ENCODE measurements at places on chromosomes 11 and 22.
A peak's percentile ranks its signal among the peaks of the same experiment; 100 is the strongest.

DNA sequence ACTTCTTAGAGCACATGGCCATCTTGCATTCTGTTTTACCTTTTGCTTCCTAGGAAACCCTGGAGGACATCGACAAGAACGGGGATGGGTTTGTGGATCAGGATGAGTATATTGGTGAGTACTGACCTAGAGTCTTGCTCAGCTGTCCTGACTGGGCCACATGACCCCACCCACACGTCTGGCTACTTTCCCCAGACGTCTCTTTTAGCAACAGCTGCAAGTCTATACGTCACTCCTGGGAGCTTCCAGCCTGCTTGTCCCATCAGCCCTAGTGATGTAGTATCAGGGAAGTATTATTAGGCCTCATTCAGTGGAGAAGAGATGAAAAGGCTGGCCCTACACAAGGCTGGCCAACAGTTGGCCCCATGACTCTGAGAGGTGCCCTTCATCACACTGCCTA is 9.6 kb downstream of the RCN1 start:
- no peak for DNase-seq

GRCh38 chr11:118530180-118530682 is 761 bp upstream of the TMEM25 start:
- DNase-seq = no peak

DNA sequence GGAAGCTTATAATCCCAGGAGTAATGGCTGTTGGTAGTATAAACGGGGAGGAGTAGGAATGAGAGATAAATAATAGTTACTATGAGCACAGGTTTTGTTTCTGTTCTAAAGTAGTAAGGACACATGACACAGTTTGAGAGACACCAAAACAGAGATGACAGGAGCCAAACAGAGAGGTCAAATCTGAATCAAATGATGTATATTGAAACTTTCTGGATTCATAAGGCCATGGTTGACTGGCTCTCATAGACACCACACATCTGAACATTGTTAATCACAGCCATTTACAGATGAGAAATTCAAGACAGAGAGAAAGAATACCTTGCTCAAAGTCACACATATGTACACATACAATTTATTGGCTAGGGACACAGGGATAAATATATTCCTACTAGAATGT is 63.4 kb upstream of the UCP3 start:
- no peak for DNase-seq

GRCh38 chr11:120863359-120863758 is 160.5 kb upstream of the TBCEL start:
- DNase-seq = no peak

DNA sequence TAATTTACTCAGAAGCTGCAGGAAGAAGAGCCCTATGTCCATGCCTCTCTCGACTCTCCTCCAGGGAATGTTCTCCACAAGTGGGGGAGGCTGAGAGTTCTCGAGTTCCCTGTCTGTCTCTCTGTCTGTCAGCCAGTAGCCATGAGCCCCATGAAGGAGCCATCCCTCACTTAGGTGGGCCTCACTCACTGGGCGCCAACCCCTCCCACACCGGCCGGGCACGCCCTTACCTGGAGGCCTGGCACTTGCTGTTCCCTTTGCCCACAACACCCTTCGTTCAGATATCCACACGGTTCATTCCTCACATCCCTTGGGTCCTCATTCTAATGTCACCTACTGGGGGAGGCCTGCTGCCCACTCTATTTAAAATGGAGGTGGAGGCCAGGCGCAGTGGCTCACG is 14.2 kb upstream of the IL10RA start:
- DNase-seq = no peak

GRCh38 chr22:17250380-17251082 is 31.3 kb upstream of the ADA2 start:
- DNase-seq = no peak

- no peak for DNase-seq
These were observed 470.5 kb downstream of the SOX6 start for GRCh38 chr11:15885854-15886253.

- no peak for DNase-seq
These were observed 72.6 kb downstream of the ISX start for GRCh38 chr22:35138521-35138920.

DNA sequence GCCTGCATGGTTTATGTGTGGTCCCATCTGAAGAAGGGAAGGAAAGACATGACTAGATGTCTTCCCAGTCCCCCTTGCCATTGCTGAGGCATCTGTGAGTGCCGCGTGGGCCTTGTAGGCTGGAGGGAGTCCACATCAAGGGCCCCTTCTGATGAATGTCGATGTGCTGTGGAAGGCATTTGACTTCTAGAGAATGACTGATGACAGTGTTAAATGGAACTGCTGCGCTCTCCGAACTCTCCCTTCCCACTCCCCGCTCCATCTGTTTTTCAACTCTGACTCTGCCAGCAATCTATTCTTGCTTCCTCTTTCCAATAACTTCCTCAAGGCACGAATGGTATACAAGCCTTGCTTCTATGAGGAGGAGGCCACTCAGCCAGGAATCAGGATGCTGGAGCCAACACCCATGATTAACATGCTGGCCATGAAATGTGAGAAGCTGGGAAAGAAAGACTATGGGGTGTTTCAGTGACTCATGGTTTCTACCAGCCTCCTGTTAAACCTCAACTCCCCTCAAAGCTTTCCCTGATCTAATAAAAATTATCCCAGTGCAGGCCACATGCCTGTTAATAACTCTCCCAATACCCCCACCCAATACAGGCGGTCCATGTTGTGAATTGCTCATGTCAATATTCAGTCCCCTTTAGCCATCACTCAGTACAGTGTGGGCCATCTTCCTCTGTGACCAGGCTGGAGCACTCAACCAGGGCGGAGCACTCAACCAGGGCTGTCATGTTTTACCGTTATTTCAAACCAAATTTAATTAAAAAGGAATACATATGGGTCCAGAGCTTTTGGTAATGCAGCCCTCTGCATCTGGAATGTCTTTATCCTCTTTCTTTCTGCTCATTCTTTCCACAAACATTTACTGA is 46.4 kb upstream of the TBCEL start:
- DNase-seq = no peak

DNA sequence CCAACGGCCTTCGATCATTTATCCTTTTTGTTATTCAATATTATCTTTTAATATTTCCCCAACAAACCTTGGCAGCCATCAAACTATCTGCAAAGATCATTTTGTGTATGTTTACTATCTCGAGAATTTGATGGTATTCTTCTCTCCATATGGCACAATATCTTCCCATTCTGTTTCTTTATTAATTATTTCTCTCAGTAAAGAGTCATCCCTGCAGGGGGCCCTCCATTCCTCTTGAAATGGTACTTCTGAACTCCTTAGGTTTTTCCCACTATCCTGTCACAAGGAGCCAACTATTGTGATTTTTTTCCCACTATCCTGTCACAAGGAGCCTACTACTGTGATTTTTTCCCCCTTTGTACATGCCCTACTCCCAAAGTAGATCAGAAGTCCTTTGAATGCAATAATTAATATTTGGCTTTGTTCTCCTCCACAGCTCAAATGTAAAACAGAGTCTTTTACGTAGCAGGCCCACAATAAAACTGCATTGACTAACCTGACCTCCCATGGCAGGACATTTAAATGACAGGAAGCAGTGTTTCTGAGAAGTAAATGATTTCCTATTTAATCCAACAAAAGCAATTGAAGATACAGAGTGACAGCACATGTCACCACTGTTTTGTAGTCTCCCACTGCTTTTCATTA is 43.3 kb downstream of the PDGFD start:
- no peak for DNase-seq

DNA sequence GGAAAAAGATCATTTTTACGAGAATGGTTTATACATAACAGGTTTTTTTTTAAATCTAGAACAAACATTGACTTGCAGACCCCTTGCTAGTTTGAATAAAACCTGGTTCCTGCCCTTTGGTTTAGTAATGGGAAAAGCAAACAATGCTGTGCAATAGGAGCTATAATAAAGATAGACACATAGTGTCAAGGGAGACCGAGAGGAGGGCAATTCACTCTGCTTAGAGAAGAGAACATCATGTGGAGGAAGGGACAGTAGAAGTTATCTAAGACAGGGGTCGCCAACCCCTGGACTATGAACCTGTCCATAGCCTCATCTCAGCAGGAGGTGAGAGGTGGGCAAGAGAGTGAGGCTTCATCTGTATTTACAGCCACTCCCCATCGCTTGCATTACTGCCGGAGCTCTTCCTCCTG is 7.0 kb upstream of the RDX start:
- DNase-seq = no peak

DNA sequence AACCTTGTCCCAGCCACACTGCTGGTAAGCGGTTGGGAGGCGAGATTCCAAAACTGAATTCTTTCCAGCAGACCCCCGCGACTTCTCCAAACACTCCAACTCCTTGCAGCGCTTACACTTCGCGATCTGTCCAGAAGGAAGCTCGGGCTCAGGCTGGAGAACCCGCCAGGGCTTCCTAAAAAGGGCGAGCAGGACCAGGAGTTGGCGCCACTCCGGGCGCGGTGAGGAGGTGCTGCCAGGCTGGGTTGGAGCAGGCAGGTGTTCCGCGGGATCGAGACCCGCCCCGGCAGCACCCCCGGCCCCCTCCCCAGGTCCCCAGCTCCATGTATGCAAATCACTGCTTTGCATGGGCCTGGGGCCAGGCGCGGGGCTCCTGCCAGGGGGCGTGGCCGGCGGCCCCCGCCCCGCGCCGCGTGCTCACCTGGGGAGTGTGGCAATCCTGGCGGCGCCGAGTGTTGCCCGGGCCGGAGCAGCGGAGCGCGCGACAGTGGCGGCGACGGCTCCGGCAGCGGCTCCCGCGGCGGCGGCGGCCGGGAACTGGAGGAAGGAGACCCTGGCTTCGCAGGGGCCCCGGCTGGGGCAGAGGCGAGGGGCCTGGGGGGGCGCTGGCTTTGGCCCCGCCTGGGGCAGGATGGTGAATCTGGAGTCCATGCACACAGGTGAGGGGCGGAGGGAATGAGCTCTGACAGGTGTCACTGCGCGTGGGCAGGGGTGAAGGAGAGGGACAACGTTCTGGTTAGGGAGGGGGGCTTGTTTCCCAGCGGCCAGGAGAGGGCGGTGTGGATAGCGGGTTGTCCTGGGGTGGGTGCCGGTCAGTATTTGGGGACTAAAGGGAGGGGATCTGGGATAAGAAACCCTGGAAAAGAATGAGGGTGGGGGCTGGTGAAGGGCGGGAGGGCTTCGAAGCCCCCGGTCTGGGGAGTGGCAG is at the start of gene POU2F3:
TSS of gene POU2F3 (plus strand) at position 428 of the 928 bp plus-strand sequence. CDS start at position 632, 204 bp downstream.
- DNase-seq = no peak

GRCh38 chr11:45193695-45194094 is 47.3 kb downstream of the PRDM11 start:
- DNase-seq = no peak

GRCh38 chr11:77705195-77705875 is 67.7 kb upstream of the CLNS1A start:
- DNase-seq = no peak

DNA sequence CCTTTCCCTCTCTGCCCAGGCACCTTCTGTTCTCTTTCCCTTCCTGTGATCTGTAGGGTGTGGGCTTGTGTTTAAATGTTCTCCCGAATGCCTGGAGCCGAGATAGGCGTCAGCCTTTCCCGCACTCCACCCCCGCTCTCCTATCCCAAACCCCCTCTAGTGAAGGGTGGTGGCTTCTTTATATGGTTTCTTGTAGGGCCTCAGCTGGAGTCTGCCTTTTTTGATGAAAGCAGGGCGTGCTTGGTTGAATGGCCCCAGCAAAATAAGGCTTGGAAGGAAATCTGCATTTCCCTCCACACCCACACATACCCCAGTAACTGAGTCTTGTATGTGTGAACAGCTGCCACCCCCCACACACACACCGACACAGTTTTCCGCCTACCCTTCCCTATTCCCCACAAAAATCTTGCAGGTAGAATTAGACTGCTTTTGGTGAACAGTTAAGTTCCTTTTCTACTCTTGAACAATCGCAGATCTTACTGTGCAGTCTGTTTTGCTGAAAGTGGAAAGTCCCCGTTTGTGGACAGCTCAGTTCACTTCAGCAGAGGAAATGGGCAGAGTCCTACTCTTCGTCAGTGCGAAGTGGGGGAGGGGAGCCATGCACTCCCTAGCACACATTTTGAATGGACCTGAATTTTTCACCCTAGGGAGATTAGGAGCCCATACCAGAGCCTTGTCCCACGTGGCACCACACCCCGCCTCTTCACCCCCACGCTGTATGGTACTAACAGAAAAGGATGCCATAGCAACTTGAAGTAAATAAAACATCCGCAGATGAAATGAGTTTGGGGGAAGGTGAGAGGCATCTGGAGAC is 25.5 kb upstream of the GRK2 start:
- no peak for DNase-seq

- no peak for DNase-seq
These were observed 44.9 kb downstream of the PITPNB start for GRCh38 chr22:27874185-27874584.

DNA sequence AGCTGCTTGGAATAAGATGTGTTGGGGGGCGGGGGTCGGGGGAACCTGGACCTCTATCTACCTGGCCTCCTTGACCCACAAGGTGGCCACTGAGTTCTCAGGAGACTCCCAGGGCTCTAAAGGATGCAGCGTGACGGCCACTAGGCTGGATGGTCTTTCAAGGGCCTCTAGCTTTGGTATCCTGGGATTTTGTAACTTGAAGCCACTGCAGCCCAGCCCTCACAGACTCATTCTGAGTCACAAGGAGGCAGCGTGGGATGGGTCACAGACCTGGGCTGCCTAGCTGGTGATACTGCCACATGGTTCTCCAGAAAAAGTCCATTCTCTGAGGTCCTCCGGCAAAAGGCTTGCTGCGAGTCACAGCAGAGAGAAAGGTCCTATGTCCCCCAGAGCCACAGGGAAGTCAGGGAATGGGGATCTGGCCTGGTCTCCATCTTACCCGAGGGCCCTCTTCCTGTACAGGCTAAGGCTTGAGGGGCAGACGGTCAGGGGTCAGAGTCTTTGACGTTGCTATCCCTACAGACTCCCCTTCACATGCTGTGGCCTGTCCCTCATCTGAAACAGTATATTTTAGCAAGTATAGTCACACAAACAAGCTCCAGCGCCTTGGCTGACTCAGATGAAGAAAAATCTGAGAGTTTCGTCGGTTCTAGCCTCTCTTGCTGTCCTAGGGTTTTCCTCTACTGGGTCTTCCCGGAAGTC is 52.4 kb downstream of the KCNC1 start:
- DNase-seq = no peak

DNA sequence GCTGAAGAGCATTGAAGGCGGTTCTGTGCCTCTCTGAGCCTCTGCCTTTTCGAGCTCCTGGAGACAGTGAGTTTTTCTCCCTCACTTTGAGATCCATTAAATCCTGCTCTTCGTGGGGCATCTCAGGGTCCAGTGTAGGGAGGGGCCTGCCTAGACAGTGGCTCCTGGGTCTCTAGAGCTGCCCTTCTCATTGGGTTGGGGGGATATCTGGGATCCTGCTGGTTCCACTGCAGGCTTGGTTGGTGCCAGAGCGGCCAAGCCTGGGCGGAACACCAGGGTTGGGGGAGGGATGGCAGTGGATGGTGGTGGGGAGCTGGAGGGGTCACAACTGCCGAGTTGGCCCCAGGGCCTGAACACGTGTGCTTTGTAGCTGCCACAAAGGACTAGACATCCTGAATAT is 52.2 kb upstream of the CARS1 start:
- DNase-seq = peak; percentile 18

Data from dorsolateral prefrontal cortex (tissue), 122 donors.